GM23338 (cell line): ENCODE measurements at places on chromosomes 3 and 15.

- peak; percentile 70 for DNase-seq
These were observed 27.2 kb downstream of the USP3 start for GRCh38 chr15:63531586-63531985.

DNA sequence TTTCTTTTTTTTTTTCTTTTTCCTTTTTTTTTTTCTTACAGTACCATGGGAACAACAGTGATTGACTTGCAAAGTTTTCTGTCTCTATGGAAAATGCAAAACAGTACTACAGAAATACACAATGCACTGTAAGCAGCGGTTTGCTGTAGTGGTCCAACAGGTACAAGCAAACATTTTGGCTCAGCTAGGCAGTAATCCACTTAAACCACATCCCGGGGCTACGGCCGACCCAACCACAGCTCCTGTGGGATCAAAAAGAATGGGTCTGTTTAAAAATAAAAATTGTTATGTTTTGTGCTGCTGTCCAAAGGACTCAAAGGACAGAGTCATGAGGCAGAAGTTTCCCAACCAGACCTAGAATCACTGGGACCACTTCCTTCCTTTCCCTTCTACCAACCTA is 667.1 kb upstream of the ADAMTS9 start:
- DNase-seq: no peak

- no peak for DNase-seq
These were observed 8.8 kb upstream of the NMD3 start for GRCh38 chr3:161212171-161212771.

DNA sequence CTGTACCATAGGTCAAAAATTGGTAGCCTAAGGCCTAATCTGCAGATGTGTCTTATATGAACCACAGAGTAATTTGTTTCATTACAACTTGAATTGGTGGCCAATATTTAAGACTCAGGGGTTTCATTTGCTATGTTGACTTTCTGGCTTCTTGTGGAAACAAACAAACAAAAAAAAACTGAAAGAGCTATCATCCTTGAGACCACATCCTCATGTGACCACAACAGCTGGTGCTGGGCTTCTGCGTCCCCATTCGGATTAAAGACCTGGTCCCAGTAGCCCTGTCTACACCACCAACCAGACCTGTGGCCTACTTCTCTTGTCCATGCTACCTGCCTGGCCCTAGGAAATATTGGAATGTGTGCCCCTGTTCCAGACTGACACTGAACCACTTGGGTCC is 61.7 kb downstream of the STRIT1 start:
- DNase-seq: no peak

DNA sequence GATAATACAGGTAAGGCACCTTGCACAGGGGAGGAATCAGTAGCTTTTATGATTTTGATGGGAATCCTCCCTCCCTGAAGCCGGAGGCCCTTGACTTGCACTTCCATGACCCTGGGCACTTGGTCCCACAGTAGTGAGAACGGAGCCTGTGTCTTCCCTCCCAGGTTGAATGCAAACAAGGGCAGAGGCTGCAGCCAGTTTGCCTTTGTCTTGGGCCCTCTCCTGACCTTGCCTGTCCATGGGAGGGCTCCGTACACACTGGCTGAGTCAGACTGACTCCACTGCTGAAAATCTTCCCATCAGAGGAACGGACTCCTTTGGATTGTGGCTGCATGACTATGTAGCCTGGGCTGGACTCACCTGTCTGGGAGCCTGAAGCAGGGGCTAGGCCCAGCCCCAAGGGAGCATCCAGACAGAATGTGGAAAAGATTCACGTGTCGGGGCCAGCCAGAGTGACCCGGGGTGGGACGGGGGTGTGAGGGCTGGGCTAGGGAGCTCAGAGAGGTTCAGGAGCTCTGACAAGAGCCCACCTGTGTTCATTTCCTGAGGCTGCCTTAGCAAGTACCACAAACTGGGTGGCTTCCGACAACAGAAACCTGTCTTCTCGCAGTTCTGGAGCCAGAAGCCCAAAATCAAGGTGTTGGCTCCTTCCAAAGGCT is 9.5 kb downstream of the TBC1D21 start:
- no peak for DNase-seq

GRCh38 chr15:77021803-77022381 is 27.0 kb downstream of the PSTPIP1 start:
- no peak for DNase-seq

DNA sequence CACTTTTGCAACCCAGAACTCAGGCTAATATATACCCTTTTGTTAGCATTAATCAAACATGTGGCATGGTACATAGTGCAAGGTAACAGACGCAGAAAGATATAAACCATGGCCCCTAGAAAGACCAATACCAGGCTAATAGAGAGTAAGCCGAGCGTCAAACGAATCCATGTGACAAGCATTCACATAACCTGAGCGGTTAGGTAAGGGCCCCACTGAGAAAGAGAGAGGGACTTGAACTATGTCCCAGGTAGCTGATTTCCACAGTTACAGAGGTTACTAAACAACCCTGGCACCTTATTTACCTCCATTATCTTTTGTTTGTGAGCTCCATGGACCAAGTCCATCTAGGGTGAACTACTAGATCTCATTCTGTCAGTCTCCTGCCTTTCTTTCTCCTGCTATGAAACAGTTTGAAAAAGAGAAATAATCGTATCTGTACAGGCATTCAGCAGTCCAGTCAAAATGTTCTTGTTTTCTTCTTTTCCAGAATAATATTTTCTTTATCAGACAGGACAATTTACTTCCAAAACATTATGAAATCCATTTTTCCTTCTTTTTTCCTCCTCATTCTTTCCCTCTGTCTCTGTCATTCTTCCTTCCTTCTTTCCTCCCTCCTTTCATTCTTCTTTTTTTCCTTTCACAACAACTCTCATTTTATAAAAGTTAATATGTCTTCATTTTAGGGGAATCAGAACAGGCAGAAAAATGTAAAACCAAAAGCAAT is 30.5 kb upstream of the TNFSF10 start:
- no peak for DNase-seq

DNA sequence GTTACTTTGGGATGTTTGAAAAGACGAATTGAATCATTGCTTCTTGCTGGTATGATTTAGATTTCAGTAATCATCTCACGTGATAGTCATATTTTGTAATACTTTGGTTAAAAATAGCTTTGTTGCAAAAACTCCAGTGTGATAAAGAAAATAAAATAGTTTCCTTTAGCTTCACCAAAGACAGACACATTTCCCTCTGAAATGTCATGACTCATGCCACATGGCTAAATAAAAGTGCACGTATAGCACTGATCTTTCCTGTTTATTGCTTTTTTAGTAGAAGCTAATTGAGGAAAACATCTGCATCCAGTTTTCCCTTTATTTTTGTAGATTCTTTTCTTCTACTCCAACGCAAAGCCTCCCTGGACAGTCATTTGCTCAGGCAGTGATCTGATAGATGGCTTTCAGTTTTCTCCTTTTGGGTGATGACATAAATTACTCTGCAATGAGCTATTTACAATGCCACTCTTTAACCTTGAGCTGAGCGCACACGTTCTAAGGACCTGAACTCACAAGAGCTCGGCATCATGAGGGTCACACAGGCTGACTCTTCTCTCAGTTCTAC is 84.9 kb downstream of the ARNT2 start:
- DNase-seq: no peak

DNA sequence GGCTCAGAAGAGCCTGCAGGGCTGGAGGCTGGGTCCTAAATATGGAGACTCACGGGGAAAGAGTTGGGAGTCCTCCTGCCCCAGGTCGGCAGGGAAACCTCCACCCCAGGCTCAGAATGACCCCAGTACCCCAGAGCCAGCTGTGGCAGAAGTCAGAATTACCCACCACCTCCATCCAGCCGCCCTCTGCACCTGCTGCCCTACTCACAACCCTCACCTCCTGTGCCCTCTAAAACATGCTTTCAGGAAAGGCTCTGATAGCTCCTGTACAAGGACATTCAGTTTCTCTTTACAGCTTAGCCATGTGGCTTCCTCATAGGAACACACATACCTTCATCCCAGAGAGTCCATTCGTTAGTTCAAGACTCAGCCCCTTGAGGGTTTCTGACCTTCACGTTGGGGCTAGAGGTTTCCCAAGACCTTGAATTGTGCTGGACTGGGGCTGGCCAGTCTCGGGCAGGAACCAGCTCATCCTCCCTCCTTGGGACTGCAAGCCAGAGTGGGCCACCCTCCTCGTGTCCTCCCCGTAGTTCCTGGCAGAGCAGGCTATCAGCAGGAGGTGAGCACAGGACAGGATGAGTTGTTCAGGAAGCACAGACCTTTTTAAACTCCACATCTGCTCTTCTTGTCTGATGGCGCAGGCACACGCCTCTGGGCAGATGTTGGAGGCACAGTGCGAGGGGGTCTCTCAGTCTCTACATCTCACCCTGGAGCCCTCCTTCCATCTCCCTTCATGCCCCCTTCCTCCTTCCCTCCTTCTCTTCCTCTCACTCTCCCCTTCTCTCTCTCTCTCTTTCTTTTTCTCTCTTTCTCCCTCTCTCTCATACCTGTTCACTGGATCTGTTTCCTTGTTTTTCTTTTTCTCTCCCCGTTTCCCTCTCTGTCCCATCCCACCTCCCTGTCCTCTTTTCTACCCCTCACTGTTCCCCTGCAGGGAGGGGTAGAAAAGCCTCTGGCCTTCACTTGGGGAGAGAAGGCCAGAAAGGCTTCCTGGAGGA is 55.9 kb upstream of the NR2C2 start:
- DNase-seq: no peak

GRCh38 chr3:112460519-112461195 is 38.6 kb downstream of the BTLA start:
- DNase-seq: no peak

DNA sequence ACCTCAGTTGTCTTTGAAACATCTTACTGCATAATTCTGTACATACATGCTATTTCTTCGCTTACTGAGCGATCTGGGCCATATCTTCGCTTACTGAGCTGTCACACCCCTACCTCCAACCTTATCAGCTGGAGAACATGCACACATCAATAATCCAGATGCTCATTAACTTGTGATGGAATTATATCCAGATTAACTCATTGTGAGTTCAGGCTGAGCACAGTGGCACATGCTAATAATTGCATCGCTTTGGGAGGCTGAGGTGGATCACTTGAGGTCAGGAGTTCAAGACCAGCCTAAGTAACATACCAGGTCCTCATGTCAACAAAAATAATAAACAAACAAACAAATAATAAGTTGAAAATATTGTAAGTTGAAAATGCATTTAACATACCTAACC is 19.3 kb upstream of the ANXA2 start:
- no peak for DNase-seq

GRCh38 chr15:73924171-73924921 is 1.9 kb upstream of the LOXL1 start:
- DNase-seq: no peak

DNA sequence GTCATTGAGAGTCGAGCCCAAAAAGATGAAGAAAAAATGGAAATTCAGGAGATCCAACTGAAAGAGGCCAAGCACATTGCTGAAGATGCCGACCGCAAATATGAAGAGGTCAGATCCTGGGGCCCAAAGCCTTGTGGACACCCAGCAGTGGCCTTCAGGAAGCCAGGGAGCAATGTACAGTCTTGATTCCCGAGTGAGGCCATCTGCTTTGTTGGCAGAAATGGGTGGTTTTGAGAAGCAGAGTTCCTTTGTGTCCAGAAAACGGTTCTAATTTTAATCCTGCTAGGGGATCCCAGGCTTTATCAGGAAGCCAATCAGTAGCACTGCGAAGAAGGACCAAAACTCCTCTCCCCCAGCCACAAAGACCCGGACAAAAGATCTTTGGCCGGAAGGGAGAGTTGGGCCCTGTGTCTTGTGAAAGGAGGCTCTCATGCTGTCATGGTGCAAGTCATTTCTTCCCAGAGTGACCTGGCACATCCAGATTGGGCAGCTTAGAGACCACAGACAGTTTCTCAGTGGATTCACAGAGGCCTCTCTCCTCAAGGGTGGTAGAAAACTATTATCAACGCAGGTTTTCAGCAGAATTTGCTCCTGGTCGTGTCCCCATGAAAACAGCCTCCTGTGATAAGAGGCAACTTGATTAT is 17.1 kb downstream of the TPM1 start:
- no peak for DNase-seq

- DNase-seq: no peak
These were observed 29.4 kb downstream of the ZNF589 start for GRCh38 chr3:48270306-48270705.

GRCh38 chr3:76668653-76669052 is 371.2 kb upstream of the ROBO2 start:
- DNase-seq: no peak

DNA sequence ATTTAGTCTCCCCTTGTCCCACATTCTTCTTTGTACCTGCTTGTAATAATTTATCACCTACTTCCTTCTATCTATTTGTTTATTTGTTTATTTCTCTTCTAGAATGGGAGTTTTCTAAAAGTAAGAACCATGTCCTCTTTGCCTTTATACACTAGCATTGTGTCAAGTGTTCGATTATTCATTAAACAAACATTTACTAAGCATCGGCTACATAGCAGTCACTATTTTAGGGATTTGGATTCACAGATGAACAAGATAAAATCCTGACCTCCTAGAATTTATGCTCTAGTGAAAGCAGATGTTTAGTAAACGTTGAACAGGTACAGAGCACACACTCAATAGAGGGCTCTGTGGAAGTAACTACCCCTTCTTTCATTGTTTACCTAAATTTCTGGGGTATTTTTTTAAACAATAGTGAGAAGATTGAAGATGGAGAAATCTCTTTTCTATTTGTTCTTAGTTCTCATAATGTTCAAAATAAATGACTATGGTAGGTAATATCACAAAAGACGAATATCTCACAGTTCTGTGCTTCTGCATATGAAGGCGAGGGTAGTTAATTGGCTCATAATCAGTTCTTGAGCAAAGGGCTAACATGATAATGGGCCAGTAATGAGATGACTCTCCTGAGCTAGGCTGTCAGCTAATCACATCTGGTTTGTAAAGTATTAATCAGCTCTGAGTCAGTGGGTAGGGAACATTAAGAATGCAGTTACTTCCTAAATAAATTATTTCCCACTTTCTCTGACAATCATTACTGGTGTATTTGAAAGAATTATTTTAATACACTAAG is 111.9 kb downstream of the SLC9A9 start:
- no peak for DNase-seq

- no peak for DNase-seq
These were observed 630 bp downstream of the KIF15 start for GRCh38 chr3:44762170-44762677.
